ENCODE measurements at places on chromosomes 1 and 21.

- DNase-seq: no peak
Measured at GRCh38 chr1:86461482-86461881, 7.2 kb upstream of the CLCA1 start.

DNA sequence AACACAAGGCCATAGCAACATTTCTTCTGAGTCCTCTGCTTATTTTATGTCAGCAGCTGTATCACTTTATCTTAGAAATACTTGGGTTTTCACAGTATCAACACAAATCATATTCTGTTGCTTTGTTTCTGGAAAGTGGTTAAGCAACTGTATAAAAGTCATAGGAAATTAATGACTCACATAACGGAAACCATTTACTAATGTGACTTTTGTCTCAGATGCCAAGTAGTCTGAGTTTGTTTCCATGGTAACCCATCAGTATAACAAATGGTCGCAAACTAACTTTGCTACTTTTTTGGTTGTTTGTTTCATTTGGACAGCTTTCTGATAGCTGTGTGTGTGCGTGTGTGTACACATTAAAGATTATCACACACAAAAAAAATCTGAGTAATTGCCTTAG lies 31.1 kb downstream of the EEIG2 start:
- DNase-seq: no peak

DNA sequence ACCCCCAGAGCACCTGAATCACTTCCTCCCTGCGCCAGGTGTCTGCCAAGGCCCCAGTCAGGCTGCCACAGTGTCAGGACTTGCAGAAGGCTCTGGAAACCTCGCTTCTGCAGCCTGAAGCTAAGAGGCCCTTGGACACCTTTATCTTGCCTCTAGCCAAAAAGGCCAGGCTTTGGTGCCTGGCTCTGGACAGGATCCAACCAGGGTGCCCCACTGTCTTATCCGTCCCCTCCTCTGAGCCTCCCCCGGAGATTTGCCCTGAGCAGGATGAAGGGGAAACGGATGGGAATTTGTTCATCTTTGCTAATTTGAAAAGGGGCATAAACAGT lies 12.8 kb upstream of the CLSTN1 start:
- no peak for DNase-seq

GRCh38 chr1:160539990-160540858 lies 17.2 kb upstream of the SLAMF6 start:
- no peak for DNase-seq

DNA sequence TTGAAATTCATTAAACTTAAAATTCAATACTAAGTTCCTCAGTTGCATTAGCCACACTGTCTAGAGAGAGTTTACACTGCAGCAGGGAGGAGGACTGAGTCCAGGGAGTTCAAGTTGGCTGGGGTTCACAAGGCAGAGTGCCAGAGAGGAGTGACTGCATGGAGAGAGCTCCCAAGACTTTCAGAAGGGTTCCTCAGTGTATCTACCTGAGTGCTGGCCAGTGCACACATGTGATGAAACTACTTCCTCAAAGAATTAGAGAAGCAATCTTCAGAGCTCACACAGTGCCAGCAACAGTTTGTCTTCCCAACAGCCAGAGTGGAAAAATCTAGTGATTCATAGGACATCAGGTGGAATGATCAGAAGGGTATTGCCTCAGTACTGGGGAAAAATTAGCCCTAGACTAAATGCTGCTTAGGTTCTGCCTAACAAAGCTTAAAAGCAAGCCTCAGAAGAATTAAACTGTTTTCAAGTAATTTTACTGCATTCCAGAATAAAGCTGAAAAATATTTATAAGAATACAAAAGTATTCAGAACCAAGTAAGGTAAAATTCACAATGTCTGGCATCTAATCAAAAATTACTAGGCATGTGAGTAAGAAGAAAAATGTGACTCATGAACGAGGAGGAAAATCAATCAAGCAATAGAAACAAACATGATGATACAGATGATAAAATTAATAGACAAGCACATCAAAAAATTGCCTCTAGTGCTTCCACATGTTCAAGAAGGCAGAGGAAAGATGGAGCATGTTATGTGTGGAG lies 10.4 kb upstream of the WNT3A start:
- DNase-seq: no peak

GRCh38 chr21:42567214-42567555 lies 53.5 kb downstream of the SLC37A1 start:
- DNase-seq: no peak

DNA sequence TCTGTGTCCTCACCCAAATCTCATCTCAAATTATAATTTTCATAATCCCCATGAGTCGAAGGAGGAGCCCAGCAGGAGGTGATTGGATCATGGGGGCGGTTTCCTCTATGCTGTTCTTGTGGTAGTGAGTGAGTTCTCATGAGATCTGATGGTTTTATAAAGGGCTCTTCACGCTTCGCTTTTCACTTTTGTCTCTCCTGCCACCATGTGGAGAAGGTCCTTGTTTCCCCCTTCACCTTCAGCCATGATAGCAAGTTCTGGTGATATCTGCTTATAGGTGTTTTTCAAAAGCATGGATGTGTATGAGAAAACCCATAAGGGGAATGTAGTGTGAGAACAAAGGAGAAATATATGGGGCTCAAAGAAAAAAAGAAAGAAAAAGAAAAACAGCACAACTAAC lies 405.9 kb upstream of the RGS18 start:
- no peak for DNase-seq

- DNase-seq: no peak
Measured at GRCh38 chr1:22376546-22376945, 75.1 kb upstream of the ZBTB40 start.

GRCh38 chr1:109650609-109651008 lies 5.3 kb upstream of the GSTM4 start:
- no peak for DNase-seq

- no peak for DNase-seq
Measured at GRCh38 chr1:5721634-5722215, 270.5 kb downstream of the NPHP4 start.

DNA sequence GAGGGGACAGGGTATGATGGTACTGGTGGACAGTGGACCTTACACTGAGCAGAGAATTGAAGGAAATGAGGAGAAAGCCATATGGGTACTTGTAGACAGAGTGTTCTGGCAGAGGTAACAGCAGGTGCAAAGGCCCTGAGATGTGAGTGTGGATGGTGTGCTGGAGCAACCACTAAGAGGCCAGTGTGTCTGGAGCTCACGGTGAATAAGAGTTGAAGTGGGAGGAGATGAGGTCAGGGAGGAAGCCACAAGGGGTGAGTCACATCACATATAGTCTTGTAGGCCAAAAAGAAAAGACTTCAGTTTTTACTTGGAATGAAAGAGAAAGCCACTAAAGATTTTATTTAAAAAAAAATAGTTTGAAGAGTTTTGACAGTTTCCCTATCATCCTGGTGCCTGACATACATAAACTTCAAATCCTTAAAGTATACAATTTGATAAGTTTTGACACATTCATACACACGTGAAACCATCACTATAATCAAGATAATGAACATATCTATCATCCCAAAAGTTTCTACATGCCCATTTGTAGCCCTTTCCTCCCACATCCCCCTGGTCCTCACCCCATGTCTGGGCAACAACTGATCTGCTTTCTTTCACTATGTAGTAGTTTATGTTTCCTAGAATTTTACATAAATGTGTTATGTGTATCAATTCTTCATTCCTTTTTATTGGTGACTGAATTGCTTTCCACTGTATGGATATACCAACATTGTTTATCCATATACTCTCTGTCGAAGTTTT lies 148.4 kb downstream of the GPATCH2 start:
- no peak for DNase-seq

- no peak for DNase-seq
Measured at GRCh38 chr21:41687633-41688032, 79.2 kb downstream of the RIPK4 start.

GRCh38 chr1:77227381-77227780 lies 8.2 kb upstream of the PIGK start:
- DNase-seq: no peak
